ENCODE measurements at places on chromosomes 12 and 14. TPM values are rescaled to one million over a fixed set of nuclear protein-coding genes. Genes with fewer than 3 reads are reported as not detected.
A peak's percentile ranks its signal among the peaks of the same experiment; 100 is the strongest.

KRT79 gene
- total RNA-seq = not detected

AKAP3 gene
- 2.4 TPM for total RNA-seq

KLHDC1 gene
- total RNA-seq = 10.0 TPM

CD163 gene
- 596 TPM for total RNA-seq

CD163L1 gene
- 22.0 TPM for total RNA-seq

DNA sequence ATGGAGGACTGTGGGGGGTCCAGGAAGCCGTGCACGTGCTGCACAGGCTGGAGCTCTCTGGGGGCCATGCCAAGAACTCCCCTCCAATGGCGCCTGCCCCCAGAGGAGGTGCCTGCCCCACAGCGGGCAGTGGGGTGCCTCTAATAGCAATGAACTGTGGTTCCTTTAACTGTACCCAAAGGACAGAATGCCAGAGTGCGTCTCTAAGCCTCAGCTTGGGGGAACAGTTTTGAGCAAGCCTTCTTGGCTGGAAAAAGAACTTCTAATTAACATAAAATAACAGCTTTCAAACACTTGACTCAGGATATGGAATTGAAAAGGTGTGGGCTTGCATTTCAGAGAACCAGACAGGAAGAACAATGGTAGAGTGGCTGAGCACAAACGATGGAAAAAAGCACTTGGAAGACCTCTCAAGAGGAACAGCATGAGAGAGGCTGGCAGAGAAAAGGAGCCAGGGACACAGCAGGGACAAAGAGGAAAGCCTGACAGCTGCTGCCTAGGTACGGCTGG lies 195.6 kb downstream of the TTC7B start:
- no peaks in the 10 kb centered on the region for H3K27me3 ChIP-seq
- H3K4me1 ChIP-seq = peaks cover 14% of the 10 kb centered on the region
- H3K36me3 ChIP-seq = peaks cover 5% of the 10 kb centered on the region
- H3K27ac ChIP-seq = no peak overlapping the region

- peak overlapping the region; percentile 100 for H3K27ac ChIP-seq
- peak overlapping the region; percentile 92 for H3K4me3 ChIP-seq
- peaks cover 10% of the 10 kb centered on the region for H3K36me3 ChIP-seq
- peak; percentile 36 for DNase-seq
- no peaks in the 10 kb centered on the region for H3K27me3 ChIP-seq
- no peaks in the 10 kb centered on the region for H3K4me1 ChIP-seq
Observed at GRCh38 chr14:91509083-91509877, 830 bp downstream of the PPP4R3A start.

- no peaks in the 10 kb centered on the region for H3K36me3 ChIP-seq
- DNase-seq = no peak
- H3K4me1 ChIP-seq = no peaks in the 10 kb centered on the region
- no peaks in the 10 kb centered on the region for H3K27me3 ChIP-seq
- H3K27ac ChIP-seq = no peak overlapping the region
- no peak overlapping the region for H3K4me3 ChIP-seq
Observed at GRCh38 chr12:95182868-95183415, 34.3 kb downstream of the FGD6 start.

GRCh38 chr12:64669270-64669842 lies 59.1 kb downstream of the RASSF3 start:
- H3K27ac ChIP-seq = peak overlapping the region; percentile 94
- H3K4me3 ChIP-seq = no peak overlapping the region
- no peaks in the 10 kb centered on the region for H3K36me3 ChIP-seq
- peak; percentile 49 for DNase-seq

- no peak overlapping the region for H3K4me3 ChIP-seq
- no peak overlapping the region for H3K27ac ChIP-seq
- no peaks in the 10 kb centered on the region for H3K4me1 ChIP-seq
- DNase-seq = no peak
- no peaks in the 10 kb centered on the region for H3K27me3 ChIP-seq
Observed at GRCh38 chr14:41016213-41016612, 590.5 kb upstream of the LRFN5 start.

- DNase-seq = no peak
- no peaks in the 10 kb centered on the region for H3K36me3 ChIP-seq
- H3K4me1 ChIP-seq = no peaks in the 10 kb centered on the region
- H3K4me3 ChIP-seq = no peak overlapping the region
- no peaks in the 10 kb centered on the region for H3K27me3 ChIP-seq
Observed at GRCh38 chr12:92431146-92431545, 271.6 kb upstream of the PLEKHG7 start.

DNA sequence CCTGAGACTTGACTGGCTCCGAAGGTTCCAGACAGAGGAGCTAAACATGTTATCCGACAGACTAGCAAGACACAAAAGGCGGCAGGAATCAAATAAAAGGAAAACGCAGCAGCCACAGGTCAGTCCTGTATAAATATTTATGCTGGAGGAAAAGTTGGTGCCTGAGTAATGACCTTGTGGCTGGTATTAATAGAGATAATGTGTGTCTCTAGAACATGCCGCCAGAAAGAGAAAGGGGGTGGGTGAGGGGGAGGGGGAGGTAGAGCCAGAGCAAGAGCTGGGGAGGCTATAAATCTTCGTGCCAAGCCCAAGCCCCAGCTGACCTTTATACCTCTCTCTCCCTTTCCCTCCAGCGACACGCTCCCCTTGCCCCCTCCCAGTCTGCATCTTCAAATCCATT lies 590.4 kb downstream of the MED13L start:
- peak; percentile 78 for DNase-seq
- H3K36me3 ChIP-seq = no peaks in the 10 kb centered on the region

DNA sequence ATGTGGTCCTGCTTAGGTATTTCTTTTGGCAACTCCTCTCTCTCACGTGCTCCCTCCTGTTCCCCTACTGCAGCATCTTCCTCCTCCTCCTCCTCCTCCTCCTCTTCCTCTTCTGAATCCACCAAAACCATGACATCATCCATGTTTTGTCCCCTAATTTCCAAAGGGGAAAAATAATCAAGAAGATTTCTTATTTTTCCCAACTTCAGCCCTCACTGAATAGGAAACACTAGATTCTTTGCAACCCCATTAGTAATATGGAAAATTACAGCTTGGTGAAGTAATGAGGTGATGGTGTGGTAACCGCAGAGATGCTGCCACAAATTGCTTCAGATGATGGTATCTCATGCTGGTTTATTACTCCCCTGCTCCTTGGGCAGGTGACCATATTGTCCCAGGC lies 7.5 kb upstream of the WSB2 start:
- DNase-seq = no peak
- no peak overlapping the region for H3K4me3 ChIP-seq
- no peaks in the 10 kb centered on the region for H3K27me3 ChIP-seq
- H3K27ac ChIP-seq = no peak overlapping the region

DNA sequence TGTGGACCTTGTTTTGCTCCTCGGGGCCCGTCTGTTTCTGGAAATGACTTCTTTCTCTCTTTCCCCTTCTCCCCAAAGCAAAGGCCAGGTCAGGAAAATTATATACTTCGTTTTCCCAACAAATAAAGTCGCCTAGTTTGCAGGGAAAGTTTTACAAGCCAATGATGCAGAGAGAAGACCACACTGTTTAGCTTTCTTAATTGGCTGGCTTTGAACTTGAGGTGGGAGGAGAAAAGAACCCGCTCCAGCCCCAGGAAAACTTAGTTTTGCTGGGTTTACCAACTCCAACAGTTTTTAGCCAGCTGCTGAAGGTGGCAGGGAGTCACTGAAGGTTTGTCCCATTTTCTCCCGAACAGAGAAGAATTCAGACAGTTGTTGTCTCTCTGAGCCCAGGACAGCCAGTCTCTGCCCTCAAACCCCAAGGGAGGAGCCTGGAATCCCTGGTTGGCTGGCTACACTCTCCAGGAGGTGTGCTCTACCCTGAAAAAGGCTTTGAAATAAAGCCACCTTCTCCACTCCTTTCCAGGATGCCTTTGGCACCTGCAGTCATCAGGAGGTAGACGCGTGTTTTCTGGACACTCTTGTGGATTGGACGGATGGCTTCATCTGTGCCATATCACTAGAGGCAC lies 24.8 kb downstream of the BCL11B start:
- peaks cover 45% of the 10 kb centered on the region for H3K4me1 ChIP-seq
- peaks cover 7% of the 10 kb centered on the region for H3K27me3 ChIP-seq
- no peak overlapping the region for H3K27ac ChIP-seq
- DNase-seq = no peak
- H3K4me3 ChIP-seq = no peak overlapping the region
- no peaks in the 10 kb centered on the region for H3K36me3 ChIP-seq

DNA sequence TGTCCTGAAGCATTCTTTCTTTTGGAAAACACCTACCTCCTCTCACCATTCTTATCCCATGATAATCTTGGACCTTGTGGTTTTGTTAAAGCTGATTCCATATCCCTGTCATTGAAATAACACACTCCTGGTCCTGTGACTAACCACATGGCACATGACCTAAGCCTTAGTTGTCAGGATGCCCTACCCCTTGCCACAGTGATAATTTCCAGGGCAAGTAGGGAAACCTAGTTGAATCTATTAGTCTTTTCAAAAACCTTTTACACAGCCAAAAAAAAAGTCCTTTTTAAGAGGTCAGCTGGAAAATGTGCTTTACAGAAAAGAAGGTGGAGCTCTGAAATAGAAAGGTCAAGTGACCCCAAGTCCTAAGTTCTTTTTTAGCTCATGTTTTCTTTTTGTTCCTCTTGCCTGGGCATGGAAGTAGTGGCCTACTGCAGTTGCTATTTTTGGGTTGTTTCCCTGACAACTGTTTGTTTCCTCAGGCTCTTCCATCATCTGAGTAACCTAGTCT lies 608.4 kb downstream of the LRFN5 start:
- no peaks in the 10 kb centered on the region for H3K36me3 ChIP-seq
- no peak overlapping the region for H3K4me3 ChIP-seq
- H3K27ac ChIP-seq = no peak overlapping the region
- peak; percentile 22 for DNase-seq
- H3K27me3 ChIP-seq = no peaks in the 10 kb centered on the region
- H3K4me1 ChIP-seq = no peaks in the 10 kb centered on the region

DNA sequence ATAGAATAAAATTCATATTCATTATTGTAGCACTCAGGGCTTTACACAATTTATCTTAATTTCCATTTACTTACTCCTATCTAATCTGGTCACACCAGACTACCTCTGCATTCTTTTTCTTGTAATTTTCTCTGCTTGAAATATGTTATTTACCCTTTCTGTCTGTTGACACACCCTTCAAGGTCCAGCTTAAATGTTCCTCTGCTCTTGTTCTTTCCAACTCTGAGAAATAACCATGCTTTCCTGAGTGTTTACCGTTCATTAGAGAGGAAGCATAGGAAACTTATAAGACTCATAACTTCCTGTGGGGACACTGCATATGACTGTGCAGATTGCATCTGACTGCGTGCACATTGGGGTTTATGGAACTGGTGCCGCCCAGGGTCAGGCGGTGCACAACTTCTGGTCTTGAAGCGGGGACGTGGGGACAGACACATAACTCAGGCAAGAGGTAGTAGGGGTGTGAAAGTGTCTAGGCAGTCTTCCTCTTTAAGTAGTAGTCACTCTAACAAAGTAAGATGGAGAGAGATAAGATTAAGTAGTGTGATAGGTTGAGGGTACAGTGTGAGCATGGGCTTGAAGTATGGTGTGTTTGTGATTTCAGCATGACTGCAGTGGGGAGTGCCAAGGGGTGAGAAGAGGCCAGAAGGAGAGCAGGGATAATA lies 42.6 kb upstream of the FOXJ2 start:
- no peaks in the 10 kb centered on the region for H3K36me3 ChIP-seq
- no peaks in the 10 kb centered on the region for H3K27me3 ChIP-seq
- H3K4me3 ChIP-seq = no peak overlapping the region
- peak overlapping the region; percentile 52 for H3K27ac ChIP-seq
- H3K4me1 ChIP-seq = peaks cover 3% of the 10 kb centered on the region

- H3K4me3 ChIP-seq = no peak overlapping the region
- peaks cover 21% of the 10 kb centered on the region for H3K4me1 ChIP-seq
- no peaks in the 10 kb centered on the region for H3K27me3 ChIP-seq
- H3K36me3 ChIP-seq = no peaks in the 10 kb centered on the region
Observed at GRCh38 chr14:99789581-99789980, 3.6 kb upstream of the EML1 start.

DNA sequence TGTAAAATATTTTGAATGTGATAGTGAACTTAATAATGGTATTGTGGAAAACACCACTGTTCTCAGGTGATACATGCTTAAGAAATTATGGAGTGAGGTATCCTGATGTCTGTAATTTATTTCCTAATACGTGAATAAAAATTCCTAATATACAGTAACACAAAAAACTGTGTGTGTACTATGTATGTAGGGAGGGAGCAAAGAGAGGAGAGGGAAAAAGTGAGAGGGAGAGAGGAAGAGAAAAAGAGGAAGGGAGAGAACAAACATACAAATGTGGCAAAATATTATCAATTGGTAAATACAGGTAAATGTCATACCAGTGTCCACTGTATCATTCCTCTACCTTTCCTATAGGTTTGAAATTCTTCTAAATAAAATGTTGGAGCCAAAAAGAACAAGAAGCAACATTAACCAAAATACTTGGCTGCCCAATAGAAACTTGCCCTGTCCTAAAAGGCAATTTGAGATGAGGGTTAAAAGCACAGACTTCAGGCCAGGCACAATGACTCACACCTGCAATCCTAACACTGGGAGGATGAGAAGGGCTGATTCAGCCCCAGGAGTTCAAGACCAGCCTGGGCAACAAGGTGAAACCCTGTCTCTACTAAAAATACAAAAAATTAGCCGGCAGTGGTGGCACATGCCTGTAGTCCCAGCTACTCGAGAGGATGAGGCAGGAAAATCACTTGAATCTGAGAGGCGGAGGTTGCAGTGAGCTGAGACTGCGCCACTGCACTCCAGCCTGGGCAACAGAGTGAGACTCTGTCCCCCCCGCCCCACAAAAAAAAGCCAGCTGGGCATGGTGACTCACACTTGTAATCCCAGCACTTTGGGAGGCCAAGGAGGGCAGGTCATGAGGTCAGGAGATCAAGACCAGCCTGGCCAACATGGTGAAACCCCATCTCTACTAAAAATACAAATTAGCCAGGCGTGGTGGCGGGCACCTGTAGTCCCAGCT lies 14.5 kb downstream of the R3HDM2 start:
- no peaks in the 10 kb centered on the region for H3K27me3 ChIP-seq
- peaks cover 4% of the 10 kb centered on the region for H3K36me3 ChIP-seq
- H3K27ac ChIP-seq = no peak overlapping the region
